Activated CD8-positive, alpha-beta memory T cell treated with anti-CD3 and anti-CD28 coated beads for 1 hour (primary cell): ENCODE measurements at places on chromosomes 11 and 22.

DNA sequence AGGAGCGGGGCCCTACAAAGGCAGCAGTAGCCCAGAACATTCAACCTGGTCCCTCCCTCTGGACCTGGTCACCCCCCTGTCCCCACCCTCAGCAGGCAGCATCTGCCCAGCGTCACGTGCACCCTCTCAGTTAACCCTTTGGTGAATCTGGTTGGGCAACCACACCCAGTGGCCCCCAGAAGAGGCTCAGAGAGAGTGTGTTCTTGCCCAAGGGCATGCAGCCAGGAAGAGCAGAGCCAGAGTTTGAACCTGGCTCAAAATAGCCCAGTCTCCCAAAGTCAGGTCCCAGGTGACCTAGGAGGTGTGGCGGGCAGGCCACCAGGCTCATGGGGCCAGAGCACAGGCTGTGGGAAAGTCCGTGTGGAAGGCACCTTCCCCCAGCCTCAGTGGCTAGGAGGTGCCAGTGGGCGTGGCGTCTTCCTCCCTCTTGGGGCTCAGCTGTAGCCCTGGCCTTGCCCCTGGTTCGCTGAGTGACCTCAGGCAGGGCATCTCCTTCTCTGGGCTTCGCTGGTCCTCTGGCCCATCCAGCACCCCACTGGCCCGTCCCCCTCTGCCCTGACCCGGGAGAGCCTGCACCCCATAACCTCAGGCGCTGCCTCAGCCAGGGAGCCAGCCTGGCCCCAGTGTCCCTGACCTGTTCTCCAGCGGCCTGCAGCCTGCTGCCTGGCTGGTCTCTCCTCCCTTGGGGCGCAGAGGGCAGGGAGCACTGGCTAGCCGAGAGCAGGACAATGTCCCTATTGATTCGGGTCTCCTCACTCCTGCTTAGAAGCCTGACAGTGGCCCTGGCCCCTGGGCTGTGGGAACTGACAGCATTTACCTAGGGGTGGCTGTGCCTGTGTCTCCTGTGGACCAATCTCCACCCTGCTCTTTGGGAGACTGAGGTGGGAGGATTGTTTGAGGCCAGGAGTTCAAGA is 7.0 kb downstream of the ALDH3B1 start:
- DNase-seq = no peak

GRCh38 chr11:64519541-64519940 is 71.5 kb upstream of the SLC22A12 start:
- no peak for DNase-seq

- DNase-seq = no peak
These were observed 103.2 kb upstream of the ANO3 start for GRCh38 chr11:26228778-26229177.

GRCh38 chr11:62572431-62572830 is 1.3 kb downstream of the EEF1G start:
- no peak for DNase-seq

GRCh38 chr11:102632026-102632425 is 6.9 kb upstream of the MMP20 start:
- DNase-seq = no peak

- DNase-seq = no peak
These were observed 875 bp downstream of the TCP11L1 start for GRCh38 chr11:33040033-33040861.

DNA sequence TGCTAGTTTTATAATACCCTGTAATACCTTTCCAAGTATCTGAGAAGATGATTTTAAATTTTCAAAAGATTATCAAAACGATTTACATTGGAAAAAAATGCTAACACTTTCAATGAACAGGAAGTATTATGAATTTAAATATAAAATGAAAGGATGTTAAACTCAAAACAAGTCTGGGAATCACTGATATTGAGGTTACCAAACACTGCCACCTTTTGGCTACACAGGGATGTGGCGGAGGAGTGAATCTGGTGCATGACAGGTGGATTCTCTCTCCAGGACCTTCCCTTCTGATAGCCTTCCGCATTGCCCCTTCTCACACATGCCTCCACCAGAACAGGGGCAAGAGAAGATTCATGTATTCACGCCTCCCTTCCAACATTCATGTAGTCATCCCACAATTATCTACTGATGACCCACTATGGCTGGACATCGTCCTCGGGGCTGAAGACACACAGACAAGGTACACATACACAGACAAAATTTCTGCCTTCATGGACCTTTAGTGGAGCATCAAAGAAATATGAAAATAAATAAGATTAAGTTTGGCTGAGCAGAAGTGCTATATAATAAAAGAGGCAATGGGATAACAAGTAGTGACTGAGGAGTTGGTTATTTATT is 34.7 kb downstream of the ATG16L2 start:
- no peak for DNase-seq

GRCh38 chr11:11786771-11787170 is 55.0 kb upstream of the USP47 start:
- no peak for DNase-seq

- no peak for DNase-seq
These were observed 126.6 kb downstream of the BCR start for GRCh38 chr22:23306926-23307325.

DNA sequence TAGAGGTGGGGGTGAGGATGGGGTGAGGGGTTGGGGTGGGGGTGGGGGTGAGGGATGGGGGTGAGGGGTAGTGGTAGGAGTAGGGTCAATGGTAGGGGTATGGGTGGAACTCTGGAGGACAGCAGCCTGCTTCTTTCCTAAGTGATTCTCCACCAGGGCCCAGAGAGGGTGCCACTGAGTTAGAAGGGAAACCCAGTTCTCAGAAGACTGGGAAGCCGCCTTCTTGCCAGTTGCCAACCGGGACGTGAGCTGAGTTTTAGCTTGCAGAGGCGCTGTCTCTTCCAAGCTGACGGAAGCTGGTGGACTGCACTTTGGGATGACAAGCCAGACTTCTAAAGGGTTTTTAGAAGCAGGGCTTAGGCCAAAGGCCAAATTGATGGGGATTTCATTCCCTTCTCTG is 104.4 kb downstream of the NAT10 start:
- DNase-seq = no peak

DNA sequence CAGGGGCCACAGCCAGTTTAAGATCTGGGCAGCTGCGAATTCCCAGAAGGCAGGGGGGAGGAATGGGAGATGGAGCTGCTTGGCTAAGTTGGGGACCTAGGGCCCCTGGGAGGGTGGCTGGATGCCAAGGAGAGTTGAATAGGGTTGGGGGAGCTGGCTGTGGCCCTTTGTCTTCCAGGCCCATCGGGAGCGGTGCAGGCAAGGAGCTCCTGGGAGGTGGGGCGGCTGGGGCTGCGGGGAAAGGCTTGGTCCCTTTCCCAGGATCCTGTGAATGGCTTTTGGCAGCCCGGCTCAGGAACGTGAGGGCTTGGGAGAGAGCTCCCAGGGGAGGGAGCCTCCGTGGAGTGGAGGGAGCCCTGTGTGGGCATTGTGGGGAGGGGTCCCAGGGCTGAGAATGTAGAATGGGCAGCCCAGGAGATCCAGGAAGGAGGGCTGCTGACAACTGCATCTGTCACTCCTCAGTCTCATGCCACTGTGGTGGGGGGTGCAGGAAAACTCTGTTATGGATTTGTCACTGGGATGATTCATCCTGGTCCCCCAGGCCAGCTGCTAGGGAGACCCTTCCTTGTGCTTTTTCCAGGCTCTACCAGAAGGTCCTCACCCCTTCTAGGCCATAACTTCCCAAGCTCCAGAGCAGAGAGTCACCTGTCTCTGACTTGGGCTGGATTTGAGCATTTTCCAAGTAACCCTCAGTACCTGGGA is 6.0 kb downstream of the FREY1 start:
- no peak for DNase-seq

- no peak for DNase-seq
These were observed 133.1 kb downstream of the MICAL2 start for GRCh38 chr11:12243486-12243885.

DNA sequence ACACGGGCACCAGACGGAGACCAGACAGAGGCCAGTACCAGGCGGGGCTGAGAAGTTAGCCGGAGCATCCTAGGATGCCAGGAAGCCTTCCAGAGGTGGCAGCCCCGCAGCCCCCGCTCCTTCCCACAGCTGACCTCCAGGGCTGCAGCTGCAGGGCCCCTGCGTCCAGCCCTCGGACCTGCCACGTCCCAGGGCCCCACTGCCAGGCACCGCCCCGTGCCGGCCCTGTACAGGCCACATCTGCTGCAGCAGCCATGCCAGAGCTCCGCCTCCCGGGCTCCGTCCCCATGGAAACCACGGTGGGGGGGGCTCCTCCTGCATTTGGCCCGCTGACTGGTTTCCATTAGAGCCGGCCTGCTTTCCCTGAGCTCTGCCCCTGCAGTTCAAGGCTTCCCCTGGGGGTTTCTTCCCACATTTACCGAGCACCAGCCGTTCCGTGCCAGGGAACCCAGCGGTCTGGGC is 62.5 kb upstream of the PPARA start:
- no peak for DNase-seq

GRCh38 chr11:116261606-116262005 is 511.2 kb downstream of the BUD13 start:
- DNase-seq = no peak

GRCh38 chr11:84019571-84020194 is 733.5 kb upstream of the CCDC90B start:
- no peak for DNase-seq

GRCh38 chr11:65043881-65044501 is 3.0 kb downstream of the SAC3D1 start:
- DNase-seq = no peak

DNA sequence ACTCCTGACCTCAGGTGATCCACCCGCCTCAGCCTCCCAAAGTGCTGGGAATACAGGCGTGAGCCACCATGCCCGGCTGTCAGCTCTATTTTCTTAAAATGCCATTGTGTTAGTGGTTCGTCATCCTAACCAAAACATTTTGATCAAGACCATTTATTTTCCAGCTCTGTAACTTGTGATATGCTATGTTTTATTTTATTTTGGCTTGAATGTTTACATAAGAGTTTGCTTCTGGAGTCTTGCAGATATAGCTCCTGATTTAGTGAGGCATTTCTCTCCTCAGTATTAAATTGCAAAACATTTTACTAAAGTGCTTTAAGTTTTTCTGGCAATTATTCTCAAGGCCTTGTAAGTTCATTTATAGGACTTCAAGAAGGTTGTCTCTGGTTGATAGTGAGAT is 4.4 kb downstream of the EP300 start:
- no peak for DNase-seq

DNA sequence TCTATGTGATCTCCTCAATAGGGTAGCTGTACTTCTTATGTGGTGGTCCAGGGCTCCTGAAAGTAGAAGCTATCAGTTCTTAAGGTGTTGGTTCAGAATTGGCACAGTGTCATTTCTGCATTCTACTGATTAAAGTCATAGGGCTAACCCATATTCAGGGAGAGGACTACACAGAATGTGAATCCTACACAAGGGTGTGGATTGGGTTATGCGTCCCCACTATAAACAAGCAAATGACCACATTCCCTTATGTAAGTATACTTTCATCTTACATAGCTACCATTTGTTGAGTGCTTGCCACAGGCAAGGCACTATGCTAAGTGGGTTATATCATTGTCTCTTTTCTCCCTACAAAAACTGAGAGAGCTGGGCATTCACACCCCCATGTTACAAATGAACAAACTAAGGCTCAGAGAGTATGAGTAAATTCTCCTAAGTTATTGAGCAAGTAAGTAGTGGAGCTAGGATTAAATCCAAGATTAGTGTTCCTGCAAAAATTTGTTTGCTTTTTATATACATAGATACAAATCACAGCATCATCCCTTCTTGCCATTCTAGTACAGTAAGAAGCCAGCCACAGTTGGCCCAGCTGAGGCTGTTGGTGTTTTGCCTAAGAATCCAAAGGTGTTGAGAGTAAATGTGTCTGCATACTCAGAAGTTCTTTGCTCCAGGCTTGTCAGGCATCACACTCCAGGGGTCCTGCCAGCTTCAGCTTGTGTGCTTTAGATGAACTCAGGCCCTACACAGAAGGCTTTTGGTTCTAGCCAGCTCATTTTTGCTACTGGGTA is 157.8 kb downstream of the KIF18A start:
- DNase-seq = no peak

- no peak for DNase-seq
These were observed 65.5 kb downstream of the USP35 start for GRCh38 chr11:78254268-78254667.

DNA sequence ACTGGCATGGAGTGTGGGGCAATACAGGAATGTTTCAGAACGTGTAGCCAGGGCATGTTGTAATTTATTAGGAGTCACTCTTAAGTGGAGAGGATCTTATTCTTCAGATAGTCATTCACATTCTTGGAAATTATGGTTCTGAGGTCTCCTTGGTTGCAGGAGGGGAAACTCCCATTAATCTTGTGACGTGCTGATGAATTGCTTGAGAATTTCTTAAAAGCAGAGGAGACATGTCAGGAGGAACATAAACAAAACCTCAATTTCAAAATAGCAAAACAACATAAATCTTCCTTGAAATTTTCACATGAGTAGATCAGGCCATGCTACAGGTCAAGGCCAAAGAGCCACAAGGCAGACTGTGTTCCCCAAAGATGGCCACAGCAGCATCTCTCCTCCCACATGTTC is 50.4 kb downstream of the ADM start:
- DNase-seq = no peak

- no peak for DNase-seq
These were observed 81.7 kb upstream of the SHISAL1 start for GRCh38 chr22:44394246-44395117.

GRCh38 chr11:109519253-109519652 is 97.3 kb downstream of the C11orf87 start:
- no peak for DNase-seq

GRCh38 chr22:46688949-46689348 is 49.1 kb downstream of the CERK start:
- DNase-seq = no peak

DNA sequence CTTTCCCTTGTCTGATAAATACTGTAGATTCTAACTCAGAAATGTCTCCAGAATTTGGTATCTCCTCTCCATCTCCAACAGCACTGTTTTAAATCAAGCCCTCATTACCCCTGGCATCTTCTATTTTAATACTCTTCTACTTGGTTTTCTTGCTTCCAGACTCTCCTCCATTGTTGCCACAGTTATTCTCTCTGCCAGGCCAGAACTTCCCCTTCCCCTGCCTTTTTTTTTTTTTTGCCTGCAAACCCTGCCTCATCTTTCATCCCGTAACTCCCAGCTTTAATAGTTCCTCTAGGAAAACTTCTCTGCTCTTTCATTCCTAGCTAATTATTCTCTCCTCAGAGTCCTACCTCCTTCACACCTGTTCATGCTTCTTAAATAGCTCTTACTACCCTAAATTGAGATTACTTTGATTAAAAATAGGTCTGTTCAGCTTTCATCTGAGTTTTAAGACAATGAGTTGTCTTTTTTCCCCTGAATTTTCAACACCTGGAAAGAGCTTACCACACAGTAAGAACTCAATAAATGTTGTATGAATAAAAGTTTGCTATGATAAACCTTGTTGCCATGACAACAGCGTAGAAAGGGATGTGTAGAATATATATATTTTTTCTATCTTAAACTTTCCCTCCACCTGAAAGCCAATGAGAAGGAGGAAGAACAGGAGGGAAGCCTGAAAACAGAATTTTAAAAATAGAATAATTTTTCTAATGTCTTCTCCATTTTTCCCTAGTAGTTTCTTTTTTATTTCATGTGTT is 3.6 kb downstream of the IL18 start:
- DNase-seq = no peak

- DNase-seq = no peak
These were observed 81.4 kb downstream of the KCNQ1 start for GRCh38 chr11:2525941-2526807.

GRCh38 chr11:59223611-59224010 is 10.9 kb upstream of the MPEG1 start:
- no peak for DNase-seq

GRCh38 chr11:326842-327580 is 6.4 kb upstream of the IFITM3 start:
- peak; percentile 60 for DNase-seq
